Suppressor macrophage treated with lipopolysaccharide for 4 hours (primary cell): ENCODE measurements at places on chromosomes 4 and X.

DNA sequence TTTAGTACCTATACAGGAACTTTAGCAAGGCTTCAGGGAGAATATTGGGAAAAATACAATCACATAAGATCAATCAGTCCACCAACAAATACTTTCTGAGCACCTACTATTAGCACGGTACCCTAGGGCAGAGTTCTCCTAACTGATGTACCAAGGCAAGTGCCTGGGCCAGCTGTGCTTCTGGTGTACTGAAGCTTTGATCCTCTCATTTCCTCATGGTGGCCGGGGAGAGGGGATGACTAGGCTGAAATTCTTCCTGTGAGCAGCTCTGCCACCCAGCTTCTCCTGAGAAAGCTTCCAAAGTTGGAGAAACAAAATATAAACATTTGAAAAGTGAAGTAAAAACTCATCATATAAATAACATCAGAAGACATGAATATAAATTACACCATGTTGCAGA, 49.3 kb upstream of the ATOH1 start:
- no peak for DNase-seq

- DNase-seq, result no peak
These were observed 237.0 kb downstream of the IDS start for GRCh38 chrX:149267878-149268813.

DNA sequence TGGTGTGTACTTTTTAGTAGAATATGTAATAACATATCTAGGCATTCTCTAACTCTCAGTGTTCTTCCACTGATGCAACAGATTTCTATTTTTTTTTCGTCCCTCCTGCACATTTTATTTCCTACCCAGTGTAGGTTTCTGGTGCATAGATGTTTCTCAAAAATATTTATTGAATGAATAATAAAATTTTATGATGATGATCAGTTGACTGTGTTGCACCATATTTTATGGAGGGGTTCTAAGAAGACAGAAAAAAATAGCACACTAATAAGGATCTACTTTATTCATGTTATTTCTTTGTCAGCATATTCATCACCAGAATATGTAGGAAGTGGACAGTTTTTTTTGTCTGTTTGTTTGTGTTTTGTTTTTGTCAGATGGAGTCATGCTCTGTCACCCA, 2529.3 kb downstream of the ARAP2 start:
- DNase-seq, result no peak

DNA sequence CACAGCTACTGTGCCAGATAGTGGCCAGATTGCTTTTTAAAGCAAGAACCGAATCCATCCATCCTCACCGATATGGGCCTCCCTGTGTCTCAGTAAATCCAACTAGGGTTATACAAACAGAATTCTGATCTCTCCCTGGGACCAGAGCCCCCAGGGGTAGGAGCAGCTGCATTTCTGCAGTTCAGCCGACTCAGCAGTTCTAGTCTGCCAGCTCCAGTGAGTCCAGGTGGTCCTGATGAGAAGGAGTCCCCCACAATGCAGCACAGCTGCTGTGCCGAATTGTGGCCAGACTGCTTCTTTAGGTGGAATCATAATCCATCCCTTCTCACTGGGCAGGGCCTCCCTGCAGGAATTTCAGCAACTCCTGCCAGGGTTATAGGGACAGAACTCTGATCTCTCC, 532.9 kb downstream of the ACTRT1 start:
- DNase-seq, result no peak

- DNase-seq, result peak; percentile 77
These were observed at the start of gene CLIC2 for GRCh38 chrX:155334486-155335336. CLIC2 (minus strand) TSS chrX:155334614; CDS start chrX:155334427, 187 bp downstream.

- no peak for DNase-seq
These were observed 49.5 kb downstream of the COQ2 start for GRCh38 chr4:83234902-83235644.

- DNase-seq, result no peak
These were observed 189.6 kb upstream of the NHS start for GRCh38 chrX:17185431-17185830.

DNA sequence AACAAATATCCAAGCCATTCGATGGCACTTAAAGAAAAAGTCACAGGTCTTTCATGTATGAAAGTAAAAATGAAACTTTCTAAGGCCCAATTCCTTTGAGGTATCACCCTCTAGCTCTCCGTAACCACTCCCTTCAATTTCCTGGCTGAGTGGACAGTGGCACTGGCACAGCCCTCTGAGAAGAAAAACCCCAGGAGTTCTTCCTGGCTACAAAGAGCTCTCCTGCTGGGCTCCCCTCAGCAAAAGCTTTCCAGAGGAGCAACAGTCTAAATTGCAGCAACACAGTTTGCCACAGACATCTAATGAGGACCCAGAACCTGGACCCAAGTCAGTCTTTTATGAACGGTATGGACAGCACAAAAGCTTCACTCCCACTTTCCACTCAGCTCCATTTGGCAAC, 71.8 kb downstream of the FUNDC1 start:
- DNase-seq, result no peak

GRCh38 chr4:2252530-2253091, 9.3 kb downstream of the MXD4 start:
- DNase-seq, result no peak

- no peak for DNase-seq
These were observed 284.1 kb upstream of the AMOT start for GRCh38 chrX:113124693-113125092.

- DNase-seq, result no peak
These were observed 112.3 kb upstream of the SFRP2 start for GRCh38 chr4:153901220-153901619.

- no peak for DNase-seq
These were observed 36.8 kb upstream of the TMEM184C start for GRCh38 chr4:147580396-147580795.

DNA sequence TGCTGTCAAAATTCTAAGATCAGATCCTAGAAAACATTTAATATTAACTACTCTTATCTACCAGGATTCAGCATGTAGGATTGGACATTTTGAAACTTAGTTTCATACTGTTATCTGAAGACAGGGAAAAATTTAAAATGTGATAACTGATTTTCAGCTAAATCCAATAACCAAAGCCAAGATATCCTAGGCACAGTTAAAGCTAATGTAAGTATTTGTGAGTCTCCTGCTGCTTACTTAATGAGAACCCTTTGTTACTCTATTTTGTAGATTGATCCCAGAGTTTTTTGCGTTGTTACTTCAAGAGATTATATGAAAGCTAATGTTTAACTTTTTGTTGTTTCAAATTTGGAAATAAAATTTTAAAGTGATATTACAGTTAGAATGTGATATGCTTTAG, 2.0 kb downstream of the CPE start:
- DNase-seq, result no peak

GRCh38 chr4:102502543-102502818, 1.3 kb downstream of the NFKB1 start:
- DNase-seq, result no peak

DNA sequence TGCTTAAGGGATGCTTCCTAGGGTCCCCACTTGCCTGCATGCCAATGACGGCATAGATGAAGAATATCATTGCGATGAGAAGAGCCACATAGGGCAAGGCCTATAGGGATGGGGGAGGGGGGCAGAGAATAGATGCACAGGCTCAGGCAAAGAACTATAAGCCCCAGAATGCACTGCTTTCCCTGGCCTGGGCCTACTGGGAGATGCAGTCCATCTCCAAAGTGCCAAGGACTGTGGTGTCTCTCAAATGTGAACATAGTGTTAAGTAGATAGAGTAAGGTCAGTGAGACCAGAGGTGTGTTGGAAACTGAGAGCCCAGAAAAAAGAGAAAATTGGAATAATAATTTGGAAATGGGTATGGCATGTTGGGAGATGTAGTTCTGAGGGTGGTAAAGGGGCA, 12.2 kb upstream of the SYP start:
- no peak for DNase-seq

DNA sequence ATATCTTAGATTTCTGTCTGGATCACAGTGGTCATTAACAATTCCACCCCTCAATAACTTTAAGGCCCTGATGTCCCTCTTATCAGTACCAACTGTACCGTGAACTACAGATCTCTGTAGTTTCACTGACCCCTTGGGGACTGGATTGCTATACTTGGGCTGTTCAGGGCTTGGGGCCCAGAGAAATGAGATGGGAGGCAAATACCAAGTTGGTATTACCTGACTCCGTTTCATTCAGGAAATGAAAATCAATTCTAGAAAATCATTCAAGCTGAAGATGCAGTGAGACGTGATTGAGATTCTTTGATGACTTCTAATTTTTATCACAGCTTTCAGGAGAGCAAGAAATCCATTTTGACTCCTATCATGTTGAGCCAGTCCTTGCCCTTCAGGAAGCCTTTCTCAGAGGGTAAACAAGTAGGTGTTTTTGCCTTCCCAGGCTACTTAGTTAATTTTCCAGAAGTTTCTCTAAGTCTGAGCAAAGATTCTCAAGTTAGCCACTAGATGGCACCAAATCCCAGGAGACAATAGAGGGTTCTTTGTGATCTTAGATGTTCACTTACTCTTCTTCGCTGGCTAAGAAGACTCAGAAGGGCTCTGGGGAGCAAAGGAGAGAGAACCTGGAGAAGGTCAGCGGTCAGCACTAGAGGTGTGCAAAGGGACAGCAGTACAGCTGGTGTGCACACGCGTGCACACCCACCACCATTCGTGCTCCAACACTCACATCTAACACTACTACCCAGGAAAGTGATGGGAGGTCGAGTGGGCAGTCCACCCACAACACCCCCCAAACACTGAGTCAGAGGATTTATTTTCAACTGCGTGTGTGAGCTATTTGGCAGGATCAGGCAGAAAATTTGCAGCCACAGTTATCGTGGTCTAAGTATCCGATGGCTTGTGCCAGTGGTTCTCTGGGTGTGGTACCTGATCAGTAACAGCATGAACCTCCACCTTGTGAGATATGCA, 7.4 kb downstream of the HNRNPH2 start:
- peak; percentile 73 for DNase-seq

GRCh38 chrX:47621851-47622250, 2.2 kb upstream of the SYN1 start:
- DNase-seq, result no peak

DNA sequence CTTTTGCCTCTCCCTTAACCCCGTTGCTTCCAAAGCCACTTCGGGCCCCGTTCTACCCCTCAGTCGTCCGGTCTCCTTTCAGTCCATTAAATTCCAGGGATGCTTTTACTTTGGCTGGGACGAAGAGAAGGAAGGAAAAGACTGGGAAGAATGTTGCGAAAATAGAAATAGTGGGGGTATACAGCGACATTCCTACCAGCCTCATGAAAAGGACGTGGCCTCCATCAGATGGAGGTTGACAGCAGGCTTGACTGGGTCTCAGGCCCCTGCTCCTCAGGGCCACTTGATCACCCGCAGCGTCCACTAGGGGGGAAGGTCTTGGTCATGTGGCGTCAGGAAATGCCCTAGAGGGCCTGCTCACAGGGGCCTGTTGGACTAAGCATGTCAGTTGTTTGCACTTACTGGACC, 657 bp upstream of the ANKRD50 start:
- peak; percentile 71 for DNase-seq

DNA sequence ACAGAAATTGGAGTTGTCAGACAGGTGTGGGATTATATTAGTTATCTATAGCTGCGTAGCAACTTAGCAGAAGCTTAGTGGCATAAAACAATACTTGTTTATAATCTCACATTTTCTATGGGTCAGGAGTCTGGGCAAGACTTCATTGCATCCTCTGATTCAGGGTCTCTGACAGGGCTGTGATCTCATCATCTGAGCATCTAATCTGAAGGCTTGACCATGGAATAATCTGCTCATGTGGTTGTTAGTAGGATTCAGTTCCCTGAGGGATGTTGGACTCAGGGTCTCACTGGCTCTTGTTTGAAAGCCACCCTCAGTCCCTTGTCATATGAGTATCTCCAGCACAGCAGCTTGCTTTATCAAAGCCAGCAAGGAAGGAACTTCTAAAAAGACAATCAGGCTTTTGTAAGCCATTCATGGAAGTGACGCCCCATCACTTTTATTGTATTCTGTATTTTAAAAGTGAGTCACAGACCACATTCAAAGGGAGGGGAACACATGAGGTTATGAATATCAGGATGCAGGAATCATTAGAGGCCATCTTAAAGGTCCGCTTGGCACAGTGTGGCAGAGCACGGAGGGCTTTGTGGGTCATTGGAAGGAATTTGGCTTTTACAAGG, 37.2 kb upstream of the FAM9B start:
- DNase-seq, result no peak

DNA sequence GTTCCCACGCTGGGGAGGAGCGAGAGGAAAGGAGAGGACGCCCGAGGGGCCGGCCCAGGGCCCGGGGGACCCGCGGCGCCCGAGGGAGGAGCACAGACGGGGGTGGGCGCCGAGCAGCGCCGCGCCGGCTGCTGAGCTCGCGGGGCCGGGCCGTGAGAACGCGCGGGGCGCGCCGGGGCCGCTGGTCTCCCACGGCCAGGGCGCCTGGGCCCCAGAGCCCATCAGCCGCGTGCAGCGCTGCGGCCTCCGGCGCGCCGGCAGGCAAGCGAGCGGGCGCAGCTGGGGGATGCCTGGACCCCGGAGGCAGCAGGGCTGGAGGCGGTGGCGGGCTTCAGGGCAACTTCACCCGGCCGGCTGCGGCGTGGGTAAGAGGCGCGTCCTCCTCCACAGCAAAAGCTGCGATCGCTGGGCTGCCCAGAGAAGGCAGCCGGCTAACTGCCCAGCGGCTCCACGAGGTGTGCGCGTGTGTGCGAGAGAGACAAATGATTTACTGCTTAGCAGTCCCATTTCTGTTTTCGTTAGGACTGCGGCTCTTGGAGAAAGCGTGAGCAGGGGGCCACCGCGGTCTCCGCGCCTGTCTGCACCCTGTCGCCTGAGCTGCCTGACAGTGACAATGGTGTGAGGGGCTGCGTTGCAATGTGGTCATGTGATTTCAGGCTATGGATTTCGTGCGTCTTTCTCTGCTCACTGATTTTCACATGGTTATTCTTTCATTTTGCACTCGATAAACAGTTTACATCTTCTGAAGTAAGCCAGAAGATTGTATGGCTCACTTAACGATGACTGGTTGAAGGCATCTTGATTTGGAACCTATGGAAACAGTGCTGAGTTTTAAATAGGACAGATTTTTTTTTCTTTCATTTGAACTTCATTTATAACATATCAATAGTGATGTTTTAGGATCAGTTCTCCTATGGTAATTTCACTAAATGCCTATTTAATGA, 1.2 kb downstream of the GUCY1A1 start:
- peak; percentile 44 for DNase-seq

DNA sequence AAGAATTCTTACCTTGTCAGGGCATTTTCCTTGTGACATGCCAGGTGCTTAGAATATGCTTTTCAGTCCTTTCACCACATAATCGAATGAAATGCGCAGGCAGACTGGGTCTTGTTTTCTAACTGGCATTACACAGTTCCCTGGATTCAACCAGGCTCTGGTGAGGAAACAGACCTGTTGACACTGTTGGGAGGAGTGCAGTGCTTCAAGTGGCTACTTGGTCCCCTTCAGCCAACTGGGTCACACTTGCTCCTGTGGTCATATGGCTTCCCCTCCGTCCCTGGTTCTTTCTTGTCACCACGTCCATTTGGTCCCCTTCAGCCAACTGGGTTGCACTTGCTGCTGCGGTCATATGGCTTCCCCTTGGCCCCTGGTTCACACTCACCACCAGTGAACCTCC, 9.7 kb downstream of the SMIM20 start:
- no peak for DNase-seq
